Activated naive CD4-positive, alpha-beta T cell treated with Interleukin-2 at 50 U/mL for 16 hours (primary cell): ENCODE measurements at places on chromosomes 5 and 9.

- no peak for DNase-seq
Observed at GRCh38 chr9:91026266-91026665, 224.6 kb downstream of the SYK start.

- DNase-seq = no peak
Observed at GRCh38 chr9:93436218-93436617, 15.3 kb upstream of the FAM120A start.

DNA sequence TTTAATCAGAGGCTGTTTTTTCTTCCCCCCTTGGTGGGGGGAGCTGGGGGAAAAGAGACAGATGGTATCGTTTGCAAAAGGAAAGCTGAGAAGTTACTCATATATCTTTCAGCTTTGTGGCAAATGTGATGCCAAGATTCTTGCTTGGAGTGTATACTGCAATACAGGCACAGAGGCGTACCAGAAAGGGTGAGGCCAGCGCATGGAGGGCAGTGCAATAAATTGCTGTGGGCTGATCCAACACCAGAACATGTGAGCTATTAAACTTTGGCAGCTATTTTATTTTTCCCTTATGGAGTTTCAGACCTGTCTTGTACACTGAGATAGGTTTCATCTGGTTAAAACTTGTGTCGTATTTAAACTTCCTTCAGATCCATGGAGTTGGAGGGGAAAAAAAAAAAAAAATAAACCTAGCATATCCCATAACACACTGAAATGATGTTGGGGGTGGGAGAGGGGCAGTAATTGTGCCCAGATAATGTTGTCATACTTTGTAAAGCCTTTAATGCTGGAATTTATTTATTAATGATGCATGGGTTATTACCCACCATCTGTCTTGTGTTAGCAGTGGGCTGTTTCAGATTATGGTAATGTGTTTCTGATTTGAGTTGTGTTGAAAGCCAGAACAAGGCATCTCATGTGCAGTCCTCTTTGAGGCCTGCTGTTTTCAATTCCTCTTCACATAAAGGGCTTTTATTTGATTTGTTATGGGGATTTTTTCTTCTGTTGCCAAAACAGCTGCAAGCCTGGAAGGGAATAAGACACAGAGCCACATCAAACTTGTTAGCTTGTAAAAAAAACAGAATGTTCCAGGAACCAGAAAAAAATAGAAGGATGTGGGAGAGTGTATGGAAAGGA, 891.3 kb downstream of the TLE1 start:
- no peak for DNase-seq

DNA sequence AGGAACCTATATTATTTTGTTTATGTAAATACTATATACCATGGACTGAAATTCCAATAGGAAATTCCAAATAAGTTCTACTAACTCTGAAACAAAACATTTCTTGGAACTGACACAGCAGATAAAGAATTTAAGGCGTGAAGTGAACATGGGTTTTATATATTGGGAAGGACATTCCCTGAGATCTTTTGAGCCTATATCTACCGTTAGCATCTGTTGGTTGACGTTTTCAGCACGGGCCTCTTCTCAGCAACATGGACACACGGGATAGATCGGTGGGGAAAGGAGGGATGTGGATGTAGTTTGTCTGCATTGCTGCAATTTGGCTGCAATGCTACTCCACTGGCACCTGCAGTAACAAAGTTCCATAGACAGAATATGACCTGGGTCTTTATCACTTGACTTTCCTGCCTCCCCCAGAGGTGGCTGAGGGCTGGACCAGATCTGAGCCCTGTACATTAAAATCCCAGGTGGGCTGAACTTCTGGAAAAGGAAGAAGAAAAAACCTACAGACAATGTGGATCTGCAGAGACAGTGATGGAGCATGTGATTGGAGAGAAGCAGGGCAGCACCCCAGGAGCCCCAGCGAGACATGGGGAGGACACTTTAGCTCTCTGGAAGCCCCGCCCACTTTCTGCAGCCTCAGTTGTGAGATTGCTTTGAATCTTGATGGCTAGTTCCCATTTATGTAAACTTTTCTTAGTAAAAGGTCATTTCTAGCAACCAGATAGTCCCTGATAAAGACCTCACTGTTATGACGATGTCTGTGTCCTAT, 91.2 kb upstream of the CPEB4 start:
- no peak for DNase-seq

DNA sequence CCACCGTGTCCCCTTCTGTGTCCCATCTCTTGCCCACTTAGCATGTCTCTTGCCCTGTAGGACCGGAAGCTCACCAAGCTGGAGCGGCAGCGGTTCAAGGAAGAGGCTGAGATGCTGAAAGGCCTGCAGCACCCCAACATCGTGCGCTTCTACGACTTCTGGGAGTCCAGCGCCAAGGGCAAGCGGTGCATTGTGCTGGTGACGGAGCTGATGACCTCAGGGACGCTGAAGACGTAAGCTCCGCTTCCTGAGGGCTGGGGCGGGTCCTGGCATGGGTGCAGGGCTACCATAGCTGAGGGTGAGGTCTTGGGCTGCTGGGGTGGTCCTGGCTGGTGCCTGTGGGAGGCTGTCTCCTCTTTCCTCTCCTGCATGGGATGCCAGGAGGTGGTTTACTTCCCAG, 45.7 kb downstream of the WNK2 start:
- DNase-seq = no peak

GRCh38 chr9:135116881-135117280, 29.4 kb downstream of the OLFM1 start:
- DNase-seq = no peak

- DNase-seq = no peak
Observed at GRCh38 chr5:133906303-133906702, 62.1 kb downstream of the C5orf15 start.

- peak; percentile 28 for DNase-seq
Observed at GRCh38 chr9:133048595-133048994, 13.2 kb upstream of the CEL start.

- DNase-seq = peak; percentile 62
Observed at GRCh38 chr5:151085517-151086041, 4.7 kb upstream of the TNIP1 start.

- no peak for DNase-seq
Observed at GRCh38 chr9:109422641-109423040, 75.5 kb downstream of the PTPN3 start.

GRCh38 chr5:56346741-56347535, 113.8 kb upstream of the ANKRD55 start:
- DNase-seq = no peak

- DNase-seq = no peak
Observed at GRCh38 chr5:39691993-39692392, 267.2 kb upstream of the DAB2 start.

GRCh38 chr9:4997631-4998030, 12.6 kb downstream of the JAK2 start:
- no peak for DNase-seq

DNA sequence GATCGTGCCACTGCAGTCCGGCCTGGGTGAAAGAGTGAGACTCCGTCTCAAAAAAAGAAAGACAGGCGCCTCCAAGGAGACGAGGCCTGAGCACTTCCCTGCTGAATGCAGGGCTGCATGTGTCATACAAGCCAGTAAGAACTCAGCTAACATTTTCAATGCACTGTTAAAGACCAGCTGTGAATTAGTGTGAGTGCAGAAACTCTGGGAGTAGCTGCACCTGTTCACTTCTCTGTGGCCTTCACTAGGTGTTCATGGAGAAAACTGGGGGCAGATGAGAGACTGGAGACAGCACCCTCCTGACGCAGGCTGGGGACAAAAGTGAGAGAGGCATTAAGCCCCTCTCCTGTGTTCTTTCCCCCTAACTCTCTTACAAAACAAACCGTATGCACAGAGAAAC, 41.8 kb downstream of the FBXO10 start:
- DNase-seq = no peak

GRCh38 chr5:6326776-6327175, 51.6 kb downstream of the MED10 start:
- DNase-seq = no peak

DNA sequence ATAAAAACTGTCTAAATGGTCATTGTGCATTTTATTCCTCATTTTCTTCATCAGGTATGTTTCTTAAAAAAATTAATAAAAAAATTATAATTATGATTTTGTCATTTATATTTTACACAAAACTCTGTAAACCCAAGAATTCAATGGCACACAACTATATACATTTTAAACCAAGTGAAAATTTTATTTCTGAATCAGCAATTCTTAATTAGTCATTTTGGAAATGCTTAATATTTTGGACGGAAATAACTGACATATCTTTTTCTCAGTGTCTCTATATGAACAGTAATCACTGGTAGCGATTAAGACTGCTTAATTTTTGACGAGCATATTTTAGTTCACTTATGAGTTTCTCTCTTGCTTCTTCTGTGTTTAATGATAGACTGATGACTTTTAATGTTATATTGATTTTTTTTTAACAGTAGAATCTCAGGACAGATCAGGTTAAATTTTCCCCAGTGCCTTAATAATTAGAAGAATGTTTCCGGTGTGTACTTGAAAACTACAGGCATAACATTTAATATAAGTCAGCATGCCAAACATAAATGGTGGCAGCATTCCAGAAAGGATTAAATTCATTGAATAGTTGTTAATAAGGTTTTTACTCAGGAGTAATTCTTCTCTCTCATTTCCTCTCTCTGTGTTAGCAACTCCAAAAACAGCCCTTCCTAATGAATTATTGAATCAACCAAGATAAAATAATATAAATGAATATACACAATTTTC, 644.7 kb upstream of the CDH6 start:
- DNase-seq = no peak

DNA sequence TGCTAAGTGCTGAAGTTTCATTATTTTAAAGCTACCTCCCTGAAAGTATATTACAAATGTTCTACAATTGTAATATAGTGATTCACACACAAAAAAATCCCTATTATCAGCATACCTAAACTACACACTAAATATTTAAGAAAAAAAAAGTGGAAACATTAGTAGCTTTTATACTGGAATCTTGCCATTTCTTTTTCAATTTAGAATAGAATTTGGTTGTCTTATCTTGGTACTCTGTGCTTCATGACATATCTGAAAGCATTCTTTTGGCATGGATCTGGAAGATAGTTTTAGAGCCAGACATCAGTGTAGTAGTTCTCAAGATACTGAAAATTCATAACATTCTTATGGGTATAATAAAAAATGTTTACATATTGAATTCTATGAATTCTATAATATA, 35.0 kb downstream of the SLC1A3 start:
- no peak for DNase-seq

GRCh38 chr9:133135146-133135745, 14.2 kb upstream of the RALGDS start:
- DNase-seq = peak; percentile 88

DNA sequence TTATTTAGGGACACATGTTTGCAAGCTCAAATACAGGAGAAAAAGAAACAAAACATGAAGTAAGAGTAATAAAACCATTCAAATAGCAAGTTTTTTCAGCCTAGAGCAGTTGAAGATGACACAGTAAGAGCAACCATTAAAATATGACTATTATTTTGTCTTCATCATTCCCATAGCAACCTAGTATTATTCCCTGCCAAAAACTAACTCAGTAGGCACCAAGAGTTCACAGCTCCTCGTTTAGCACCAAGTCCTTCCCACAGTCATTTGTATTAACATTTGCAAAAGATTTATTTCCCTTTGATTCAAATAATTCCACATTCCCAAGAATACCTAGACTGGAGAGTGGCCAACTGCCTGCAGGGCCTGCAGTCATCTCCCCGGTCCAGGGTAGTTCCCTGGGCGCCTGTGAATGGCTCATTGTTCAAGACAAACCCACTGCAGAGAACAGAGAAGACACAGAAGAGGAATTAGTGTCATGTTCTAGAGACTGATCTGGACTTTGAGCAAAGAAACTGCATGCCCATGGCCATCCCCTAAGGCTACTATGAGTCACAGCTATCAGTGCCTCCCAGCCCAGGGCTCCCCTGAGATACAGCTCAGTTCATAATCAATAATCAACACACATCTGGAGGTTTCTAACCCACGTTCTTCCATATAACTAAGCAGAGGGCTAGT, 139.1 kb upstream of the MAP3K1 start:
- no peak for DNase-seq

GRCh38 chr9:14899042-14899814, 11.0 kb downstream of the FREM1 start:
- DNase-seq = no peak

DNA sequence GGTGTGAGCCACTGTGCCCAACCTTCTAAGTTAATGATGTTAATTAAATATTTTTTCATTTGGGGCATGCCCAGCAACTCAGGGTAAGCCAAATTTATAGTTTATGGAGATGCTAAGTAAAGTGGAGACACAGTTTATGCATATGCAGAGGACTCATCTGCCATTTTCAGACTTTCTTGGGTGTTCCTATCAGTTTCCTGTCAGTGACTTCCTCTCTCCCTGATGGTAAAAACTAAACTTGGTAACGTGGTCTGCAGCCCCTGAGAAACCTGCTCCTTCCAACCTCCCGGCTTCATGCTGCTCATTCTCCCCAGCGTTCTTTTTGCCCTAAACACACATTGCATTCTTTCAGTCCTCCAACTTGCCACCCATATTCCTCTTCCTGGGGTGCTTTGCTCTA, 48.4 kb upstream of the TUT7 start:
- DNase-seq = no peak

DNA sequence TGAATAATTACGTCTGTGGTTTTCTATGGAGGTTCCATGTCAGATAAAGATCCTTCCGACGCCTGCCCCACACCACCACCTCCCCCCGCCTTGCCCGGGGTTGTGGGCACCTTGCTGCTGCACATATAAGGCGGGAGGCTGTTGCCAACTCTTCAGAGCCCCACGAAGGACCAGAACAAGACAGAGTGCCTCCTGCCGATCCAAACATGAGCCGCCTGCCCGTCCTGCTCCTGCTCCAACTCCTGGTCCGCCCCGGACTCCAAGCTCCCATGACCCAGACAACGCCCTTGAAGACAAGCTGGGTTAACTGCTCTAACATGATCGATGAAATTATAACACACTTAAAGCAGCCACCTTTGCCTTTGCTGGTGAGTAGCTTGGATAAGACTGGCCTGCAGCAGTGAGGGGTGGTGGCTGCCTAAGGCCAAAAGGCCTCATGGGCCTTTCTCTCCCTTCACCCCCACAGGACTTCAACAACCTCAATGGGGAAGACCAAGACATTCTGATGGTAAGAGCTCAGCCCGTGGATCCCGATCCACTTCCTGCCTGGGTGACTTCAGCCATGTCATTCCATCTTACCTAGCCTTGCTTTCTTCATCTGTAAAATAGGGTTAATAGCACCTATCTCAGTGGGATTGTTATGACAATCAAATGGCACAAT, at the start of gene IL3:
Gene IL3 (plus strand): TSS at position 155 of the 661 bp plus-strand sequence. CDS start 52 bp downstream, at position 207.
- DNase-seq = peak; percentile 3

DNA sequence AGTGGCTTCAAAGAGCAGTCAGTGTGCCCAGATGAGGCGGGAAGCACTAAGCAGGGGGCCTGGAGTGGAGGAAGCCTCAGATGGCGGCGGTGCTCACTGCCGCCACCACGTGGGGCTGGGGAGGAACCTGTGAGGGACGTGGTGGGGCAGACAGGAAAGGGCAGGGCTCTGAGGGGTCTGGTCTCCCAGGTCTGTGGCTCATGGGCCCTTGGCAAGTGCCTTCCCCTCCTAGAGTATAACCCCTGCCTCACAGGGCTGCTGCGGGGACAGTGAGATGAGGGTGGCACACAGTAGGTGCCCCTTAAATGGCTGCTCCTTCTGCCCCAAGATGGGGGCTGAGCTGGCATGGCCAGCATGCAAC, 26.6 kb downstream of the NR5A1 start:
- DNase-seq = no peak

GRCh38 chr5:95600557-95600956, 19.3 kb upstream of the GPR150 start:
- DNase-seq = no peak
